ENCODE measurements at places on chromosomes 3 and 15.

DNA sequence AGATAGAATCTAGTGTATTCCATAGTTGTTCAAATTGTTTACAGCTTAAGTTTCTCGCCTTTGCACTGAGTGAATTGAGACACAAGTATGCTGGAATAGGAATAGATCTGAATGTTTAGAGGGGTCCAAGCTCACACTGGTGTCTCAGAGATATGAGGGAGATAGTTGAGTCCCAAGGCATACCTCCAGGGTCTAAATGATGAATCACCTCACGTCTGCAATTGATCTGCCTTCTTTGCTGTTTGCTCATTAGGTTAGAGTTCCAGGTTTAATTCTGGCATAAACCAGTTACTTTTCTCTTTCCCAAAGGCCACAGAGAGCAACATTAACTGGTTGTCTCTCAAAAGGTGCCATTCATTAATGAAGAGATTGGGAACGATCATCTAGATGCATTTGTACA lies 106.3 kb upstream of the MME start:
- DNase-seq: no peak

DNA sequence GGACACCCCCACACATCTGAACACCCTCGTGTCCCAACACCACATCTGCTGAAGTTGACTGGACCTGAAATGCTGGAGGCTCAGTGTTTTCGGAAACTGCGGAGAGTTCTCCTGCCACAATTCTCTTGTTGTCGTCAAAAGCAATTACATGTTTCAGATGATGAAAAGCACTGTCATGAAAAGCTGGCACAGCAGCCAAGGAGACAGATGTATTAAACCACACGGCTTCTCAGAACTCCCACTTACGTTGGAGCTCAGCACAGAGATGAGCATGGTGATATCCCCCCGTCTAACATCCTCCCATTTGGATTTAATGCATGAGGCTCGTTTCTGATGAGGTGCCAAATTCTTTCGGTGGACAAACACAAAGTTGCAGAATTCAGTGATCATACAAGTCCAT lies 180.1 kb downstream of the RORA start:
- DNase-seq: no peak

DNA sequence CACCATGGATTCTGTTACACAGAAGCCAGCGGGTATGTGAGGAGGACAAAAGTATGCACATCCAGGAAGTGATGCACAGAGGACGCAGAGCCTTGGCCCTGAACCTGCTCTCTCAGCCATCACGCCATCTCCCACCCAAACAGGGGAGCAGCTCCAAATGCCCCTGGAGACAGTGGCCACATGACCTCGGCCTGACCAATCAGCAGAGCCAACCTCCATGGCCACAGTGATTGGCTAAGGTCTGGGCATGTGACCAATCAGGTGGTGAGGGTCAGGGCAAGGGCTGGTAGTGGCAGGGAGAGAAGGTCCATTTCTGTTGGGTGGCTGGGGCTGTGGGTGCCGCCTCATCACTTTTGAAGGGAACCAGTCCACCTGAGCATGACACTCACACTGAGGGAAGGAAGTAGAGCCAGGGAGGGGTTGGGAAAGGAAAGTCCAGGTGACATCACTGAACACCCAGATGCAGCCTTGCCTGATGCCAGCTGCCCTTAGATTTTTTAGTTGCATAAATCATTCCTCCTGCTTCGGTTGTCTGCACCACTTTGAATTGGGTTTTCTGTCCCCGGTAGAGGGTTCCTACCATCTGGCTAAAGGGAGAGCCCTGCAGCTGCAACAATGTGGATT lies 70.3 kb upstream of the IQSEC1 start:
- DNase-seq: no peak

GRCh38 chr3:167662919-167663400 lies 9.2 kb upstream of the WDR49 start:
- no peak for DNase-seq

- DNase-seq: no peak
These were observed 51.2 kb downstream of the MCTP2 start for GRCh38 chr15:94282269-94283250.

GRCh38 chr3:79497447-79498111 lies 270.2 kb downstream of the ROBO1 start:
- no peak for DNase-seq

DNA sequence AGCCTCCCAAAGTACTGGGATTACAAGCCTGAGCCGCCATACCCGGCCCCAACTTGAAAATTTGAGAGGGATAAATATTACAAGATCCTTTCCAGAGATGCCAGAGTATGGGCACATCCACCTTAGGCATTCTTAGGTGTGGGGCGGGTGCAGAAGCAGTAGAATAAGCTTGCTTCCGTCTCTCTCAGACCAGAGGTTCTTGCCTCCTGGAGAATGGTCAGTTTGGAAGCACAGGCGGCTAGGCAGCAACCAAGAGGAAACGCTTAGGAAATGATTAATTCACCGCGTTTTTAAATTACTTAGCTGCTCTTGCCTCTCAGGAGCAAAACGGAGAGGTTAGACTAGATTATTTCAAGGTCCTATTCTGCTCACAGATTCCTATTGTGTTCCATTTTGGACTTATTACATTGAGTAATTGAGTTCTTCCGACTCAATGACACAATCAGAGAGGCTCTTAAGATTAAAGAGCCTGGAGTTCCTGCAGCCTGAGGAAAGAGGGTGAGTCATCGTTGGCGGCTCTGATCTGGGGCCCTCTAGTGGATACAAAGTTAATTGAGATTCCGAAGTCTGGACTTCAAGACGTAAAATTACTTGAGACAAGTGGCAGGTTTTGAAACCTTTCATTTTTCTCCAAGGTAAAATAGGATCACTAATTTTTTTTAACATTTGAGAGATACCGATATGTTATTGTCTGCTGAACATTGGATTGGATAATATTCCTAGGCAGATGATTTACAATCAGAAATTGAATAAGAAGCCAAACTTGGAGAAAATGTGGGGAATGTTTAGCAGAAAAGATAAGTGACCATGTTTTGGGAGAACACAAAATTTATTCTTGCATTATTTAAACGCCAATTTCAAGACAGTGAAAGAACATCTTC lies 5.8 kb upstream of the TOPAZ1 start:
- DNase-seq: no peak

DNA sequence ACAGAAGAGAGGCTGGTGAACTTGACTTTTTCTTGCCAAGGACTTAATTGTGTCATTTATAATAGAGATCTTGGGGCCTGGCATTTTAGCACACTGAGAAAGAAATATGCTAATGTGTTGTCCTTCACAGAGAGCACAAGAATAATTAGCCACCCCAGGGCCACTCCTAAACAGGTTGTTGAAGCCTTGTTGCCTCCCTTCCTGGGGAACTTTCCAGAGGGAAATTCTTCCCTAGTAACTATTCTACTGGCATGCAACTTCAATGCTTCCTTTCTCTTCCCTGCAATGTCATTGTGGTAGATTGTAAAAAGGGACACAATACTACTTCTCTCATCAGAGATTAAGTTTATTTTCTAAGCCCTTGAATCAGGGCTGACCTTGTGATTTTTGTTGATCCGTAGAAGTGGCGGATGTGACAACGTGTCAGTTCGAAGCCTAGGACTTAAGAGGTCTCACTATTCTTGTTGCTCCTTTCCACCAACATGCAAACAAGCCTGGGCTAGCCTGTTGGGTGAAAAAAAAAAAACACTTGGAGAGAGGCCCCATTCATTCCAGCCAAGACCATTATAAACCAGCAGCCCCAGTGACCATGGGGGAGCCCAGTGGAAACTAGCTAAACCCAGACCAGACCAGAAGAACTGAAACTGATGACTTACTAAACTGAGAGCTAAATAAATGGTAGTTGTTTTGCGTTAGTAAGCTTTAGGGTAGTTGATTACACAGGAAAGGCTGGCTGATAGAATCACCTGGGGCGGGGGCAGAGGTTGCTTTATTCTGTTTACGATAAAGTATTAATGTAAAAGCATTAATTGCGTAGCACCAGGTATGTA lies 287.2 kb downstream of the SHQ1 start:
- DNase-seq: no peak

DNA sequence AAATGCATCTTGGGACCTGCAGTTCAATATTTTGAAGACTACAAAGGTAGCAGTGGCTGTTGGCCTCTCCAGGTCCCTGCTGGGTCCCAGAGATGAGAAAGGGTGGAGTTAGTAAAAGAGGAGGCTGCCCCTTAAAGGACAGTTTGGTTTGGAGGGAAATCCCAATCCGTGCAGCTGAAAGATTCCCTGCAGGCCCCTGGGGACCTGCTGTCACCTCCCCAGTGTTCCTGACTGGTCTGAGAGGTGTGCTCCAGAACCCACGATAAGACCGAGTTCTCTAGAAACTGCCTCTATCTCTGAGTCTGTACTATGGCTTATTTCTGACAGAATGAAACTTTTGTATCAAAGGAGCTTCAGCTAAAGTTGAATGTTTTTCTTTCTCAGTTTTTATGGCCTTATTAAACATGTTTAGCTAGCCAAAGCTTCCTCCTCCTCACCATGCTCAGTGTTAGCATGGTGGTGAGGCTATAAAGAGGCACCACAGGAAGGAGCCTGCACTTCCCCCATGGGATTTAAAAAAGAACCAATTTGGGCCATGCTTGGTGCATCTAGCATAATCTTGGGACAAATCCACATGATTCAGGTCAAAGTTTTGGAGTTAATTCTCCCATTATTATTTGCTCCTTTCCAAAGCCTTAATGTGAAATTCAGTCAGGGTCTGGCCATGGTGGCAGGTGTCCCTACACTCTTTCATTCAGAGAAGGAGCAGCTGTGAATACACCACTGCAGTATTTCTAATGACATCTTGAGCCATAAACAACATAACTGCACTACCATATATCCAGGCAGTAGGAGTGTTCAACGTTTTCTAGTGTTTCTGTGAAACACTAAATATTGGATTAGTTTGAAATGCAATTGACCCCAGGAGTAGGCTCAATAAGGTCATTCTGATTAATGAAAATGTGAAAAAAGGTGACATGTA lies 74.4 kb downstream of the ATP1B3 start:
- DNase-seq: no peak

- no peak for DNase-seq
These were observed 12.7 kb downstream of the OXTR start for GRCh38 chr3:8756671-8757070.

GRCh38 chr3:81920816-81921215 lies 159.4 kb upstream of the GBE1 start:
- DNase-seq: no peak

DNA sequence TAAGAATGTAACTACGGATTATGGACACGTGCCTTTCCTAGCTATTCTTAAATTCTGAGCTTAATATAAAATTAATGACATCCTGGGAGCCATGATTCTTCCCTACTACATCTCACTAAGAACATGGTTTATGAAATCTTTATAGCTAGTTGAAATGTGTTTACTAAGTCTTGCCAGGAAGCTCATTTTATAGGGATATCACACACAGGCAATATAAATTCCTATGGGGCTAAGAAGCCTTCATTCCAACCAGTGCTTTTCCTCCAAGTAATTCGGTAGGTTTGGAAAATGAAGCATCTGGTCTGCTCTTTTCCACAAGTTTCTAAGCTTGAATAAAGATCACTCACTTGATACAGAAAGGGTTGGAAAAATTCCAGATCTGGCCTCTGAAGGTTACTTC lies 802.6 kb downstream of the FHIT start:
- DNase-seq: no peak

GRCh38 chr15:26971271-26972018 lies 464 bp downstream of the GABRG3 start:
- no peak for DNase-seq

- no peak for DNase-seq
These were observed 14.0 kb upstream of the DUT start for GRCh38 chr15:48317221-48317620.

GRCh38 chr3:60045686-60046085 lies 995.9 kb upstream of the CFAP20DC start:
- no peak for DNase-seq

- DNase-seq: no peak
These were observed 73.4 kb upstream of the BNIP2 start for GRCh38 chr15:59762558-59762957.

GRCh38 chr3:147410526-147411237 lies 1.5 kb downstream of the ZIC1 start:
- no peak for DNase-seq

GRCh38 chr3:78021710-78022109 lies 981.8 kb downstream of the ROBO2 start:
- DNase-seq: no peak

GRCh38 chr3:7445331-7445730 lies 584.4 kb downstream of the GRM7 start:
- no peak for DNase-seq
